WERI-Rb-1 (cell line): ENCODE measurements at places on chromosomes 2 and 18.
A peak's percentile ranks its signal among the peaks of the same experiment; 100 is the strongest.

DNA sequence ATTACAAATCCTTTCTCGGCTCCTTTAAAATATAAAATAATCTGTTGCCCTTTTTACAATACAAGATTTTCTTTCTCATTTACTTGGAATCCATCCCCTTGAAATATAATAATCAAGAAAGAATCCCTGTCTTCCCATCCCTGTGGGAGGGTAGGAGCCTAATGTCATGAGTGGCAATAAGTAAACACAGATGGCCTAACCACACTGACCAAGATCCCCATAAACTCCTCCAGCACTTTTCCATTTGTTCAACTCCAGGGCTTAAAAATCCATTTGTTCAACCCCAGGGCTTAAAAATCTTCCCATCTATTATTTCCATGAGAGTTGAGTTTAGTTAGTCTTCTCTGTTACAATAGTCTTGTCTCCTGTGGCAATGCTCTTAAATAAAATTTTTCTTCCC is 297.6 kb downstream of the CDH7 start:
- no peak for DNase-seq

DNA sequence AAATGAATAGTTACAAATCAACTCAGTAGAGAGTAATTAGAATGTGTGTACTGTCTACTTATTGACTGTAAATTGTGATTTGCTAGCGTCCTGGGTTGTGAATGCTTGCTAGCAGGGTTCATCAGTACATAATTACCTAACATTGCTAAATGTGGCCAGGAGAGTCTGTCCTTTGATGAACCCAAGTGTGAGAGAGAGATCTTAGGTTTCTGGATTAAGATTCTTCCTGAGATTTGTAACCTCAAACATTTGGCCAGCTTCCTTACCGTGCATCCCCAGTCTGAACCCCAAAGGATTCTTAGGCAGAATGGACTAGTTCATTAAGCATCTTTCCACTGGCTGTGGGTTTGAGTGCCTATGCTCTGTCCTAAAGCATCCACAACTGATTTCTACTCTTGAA is 84.0 kb upstream of the ITPRID2 start:
- DNase-seq: peak; percentile 9

DNA sequence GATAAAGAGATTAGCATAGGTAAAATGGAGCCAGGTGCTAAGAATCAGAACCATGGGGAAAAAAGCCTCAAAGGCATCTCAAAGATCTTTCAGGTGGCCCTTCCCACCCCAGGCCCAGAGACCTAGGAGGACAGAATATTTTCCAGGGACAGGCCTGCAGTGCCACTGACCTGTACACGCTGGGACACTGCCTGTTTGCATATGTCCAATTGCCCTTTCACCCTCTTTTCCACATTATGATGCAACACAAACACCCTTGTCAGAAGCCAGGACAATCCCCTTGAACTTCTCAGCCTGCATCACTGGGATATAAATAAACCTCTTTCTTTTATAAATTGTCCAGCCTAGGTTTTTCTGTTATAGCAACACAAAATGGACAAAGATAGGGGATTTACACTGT is 419.1 kb downstream of the TRIB2 start:
- no peak for DNase-seq

DNA sequence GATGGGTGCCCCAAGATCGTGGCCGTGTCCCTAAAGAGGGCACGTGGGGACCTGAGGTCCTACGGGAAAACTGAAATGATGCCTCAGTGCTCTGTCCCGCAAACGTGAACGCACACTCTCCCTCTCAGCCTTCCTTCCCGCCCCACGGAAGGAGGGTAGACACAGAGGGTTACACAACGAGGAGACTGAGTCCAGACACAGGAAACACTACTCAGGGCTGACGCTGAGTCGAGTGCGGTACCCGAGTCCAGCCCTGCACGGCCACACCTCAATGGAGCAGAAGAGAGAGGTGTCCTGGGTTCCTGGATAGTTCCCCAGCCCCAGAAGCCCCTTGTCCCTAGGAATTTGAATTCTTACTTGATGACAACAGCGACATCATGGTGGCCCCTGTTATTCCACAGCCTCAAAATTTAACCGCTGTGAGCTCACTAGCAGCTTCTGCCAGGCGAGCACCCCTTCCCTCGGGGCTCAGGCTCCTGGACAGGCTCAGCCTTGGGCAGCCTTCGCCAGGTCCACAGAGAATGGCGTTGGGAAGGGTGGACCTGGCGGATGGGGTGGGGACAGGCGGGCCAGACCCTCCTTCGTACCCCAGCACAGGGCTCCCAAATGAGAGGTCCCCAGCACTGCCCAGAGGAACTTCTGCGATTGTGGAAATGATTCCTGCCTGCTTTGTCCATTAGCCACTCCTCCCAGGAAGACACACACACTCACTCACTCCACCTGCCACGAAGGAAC is 980 bp upstream of the RNPEPL1 start:
- peak; percentile 8 for DNase-seq

- DNase-seq: no peak
Measured at GRCh38 chr18:74682141-74682990, 84.7 kb downstream of the ZNF407 start.

- peak; percentile 30 for DNase-seq
Measured at GRCh38 chr18:70419526-70419925, 130.7 kb downstream of the SOCS6 start.

GRCh38 chr2:29580223-29580622 is 341.2 kb downstream of the ALK start:
- DNase-seq: no peak

DNA sequence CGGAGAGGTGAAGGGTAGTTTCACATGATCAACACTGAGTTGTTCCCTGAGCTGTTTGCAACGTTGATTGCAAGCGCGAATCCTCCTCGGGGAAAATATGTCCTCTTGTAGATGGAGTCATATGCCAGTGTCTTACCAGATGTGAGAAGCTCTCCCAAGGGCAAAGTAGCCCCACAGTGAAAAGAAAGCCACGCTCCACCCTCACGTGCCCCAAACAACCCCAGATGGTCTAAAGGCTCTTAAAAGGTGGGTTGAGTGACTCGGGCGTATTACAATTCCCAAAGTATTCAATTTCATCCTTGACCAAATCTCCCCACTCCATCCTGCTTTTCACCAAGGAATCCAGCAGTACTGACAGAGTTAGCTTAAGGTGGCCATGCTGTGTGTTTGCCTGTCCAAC is 332.1 kb upstream of the SOX11 start:
- DNase-seq: no peak

- no peak for DNase-seq
Measured at GRCh38 chr2:142989273-142990204, 112.1 kb downstream of the KYNU start.

DNA sequence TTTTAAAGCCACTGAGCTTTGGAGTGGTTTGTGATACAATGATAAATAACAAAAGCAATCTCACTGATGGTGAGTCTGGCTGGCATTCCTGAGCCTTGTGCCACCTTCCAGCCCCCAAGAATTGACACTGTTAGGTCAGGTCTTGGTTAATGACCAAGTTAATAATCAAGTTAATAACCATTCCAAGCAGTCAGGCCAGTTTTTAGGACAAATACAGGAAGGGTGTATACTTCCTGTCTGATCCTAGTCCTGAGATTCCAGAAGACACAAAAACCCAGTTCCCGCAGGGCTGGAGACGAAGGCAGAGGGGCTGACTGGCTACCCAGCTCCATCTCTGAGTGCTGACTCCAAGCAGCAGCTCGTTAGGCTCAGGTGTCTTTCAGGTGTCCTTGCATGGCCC is 74.6 kb upstream of the LAPTM4A start:
- no peak for DNase-seq

- DNase-seq: no peak
Measured at GRCh38 chr2:28681606-28682005, 70.0 kb upstream of the PPP1CB start.

DNA sequence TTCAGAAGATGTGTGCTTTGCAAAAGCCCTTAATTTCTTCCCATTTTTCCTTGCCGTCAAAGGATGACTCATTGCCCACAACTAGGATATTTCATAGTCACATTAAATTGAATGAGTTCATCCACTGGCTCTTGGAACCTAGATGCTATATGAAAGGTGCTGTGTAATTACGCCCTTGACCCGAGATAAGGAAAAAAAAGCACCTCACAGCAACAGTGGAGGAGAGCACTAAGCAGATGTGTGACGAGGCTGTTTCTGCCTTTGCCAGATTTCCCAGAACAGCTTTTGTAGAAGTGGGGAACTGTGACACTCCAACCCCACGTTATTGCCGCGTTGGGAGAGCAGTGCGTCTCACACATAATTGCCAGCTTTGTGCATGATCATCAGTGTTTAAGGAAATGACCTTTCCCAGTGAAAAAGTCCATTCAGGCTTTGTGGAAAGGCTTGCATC is 33.3 kb upstream of the TMEM87B start:
- no peak for DNase-seq

- DNase-seq: no peak
Measured at GRCh38 chr2:119914266-119914665, 98.6 kb upstream of the EPB41L5 start.

DNA sequence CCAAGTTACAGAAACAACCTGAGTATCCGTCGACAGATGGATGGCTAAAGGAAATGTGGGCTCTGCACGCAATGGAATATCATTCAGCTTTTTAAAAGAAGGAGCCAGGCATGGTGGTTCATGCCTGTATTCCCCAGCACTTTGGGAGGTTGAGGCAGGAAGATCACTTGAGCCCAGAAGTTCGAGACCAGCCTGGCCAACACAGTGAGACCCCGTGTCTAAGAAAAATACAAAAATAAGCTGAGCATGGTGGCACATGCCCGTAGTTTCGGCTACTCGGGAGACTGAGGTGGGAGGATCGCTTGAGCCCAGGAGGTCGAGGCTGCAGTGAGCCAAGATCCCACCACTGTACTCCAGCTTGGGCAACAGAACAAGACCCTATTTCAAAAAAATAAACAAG is 34.3 kb downstream of the TCF7L1 start:
- no peak for DNase-seq

DNA sequence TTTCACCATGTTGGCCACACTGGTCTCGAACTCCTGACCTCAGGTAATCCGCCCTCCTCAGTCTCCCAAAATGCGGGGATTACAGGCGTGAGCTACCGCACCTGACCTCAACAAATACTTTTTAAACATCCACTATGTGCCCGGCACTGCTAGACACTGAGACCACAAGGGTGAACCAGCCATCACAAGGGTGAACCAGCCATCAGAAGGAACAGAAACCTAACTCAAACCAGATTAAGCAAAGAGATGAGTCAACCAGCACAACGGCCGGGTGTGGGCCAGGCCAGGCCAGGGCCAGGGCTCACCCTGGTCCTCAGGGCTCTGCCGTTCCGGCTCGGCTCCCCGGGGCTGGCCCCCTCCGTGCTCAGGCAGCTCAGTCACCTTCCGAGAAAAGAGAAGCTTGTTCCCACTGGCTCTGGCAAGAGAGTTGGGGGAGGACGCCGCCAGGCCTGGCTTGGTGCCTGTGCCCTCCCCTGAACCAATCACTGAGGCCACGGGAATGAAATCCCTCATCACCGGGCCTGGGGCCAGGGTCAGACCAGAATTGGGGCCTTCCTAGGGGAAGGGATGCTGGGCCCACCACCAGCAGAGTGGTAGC is 4.4 kb downstream of the TEX44 start:
- DNase-seq: no peak

DNA sequence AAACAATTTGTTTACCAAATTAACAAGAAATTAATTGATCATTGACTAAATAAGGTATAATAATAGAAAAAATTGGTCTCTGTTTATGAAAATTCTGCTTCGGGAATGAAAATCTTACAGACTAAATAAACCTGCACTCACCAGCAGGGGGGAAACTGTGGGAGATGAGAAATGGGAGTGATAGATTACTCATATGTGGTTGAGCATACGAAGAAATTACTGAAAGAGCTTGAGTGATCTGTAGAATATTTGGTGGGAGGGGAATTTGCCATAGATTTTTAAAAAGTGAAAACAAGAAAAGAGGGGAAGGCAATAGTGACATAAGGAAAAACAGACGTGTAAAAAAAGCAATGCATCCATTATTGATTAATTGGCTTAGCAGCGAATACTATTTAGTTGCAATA is 2.2 kb downstream of the HMSD start:
- DNase-seq: no peak

- no peak for DNase-seq
Measured at GRCh38 chr2:29314816-29315571, 199.8 kb downstream of the CLIP4 start.

- no peak for DNase-seq
Measured at GRCh38 chr2:79638954-79639353, 126.1 kb downstream of the CTNNA2 start.

- DNase-seq: no peak
Measured at GRCh38 chr2:11866358-11867335, 120.2 kb downstream of the LPIN1 start.

DNA sequence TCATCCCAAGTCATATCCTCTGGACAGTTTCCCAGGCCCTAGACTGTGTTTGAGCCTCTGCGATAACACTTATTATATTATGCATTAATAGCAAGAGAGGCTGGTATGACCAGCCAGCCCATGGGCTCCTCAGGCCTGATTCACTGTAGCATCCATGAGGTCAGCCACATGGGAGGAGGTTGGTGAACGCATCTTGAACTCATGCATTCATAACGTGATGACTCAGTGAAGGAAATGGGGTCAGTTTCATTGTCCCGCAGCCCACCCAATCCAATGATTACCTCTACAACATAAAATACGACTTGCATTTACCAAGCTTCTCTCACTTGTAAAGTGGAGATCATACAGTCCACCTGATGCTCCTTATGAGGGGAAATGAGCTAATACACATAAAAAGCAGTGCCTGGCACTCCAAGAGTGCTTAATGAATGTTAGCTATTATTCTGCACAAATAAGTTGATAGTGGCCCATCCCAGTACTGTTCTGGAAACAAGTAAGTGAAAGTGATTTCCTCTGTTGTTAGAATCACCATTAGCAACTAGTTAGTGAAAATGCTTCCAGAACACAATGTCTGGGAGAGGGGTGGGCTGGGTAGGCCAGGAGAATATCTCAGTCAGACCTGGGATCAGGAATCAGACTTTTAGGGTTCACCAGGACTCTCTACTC is 46.1 kb upstream of the CELF4 start:
- DNase-seq: no peak

DNA sequence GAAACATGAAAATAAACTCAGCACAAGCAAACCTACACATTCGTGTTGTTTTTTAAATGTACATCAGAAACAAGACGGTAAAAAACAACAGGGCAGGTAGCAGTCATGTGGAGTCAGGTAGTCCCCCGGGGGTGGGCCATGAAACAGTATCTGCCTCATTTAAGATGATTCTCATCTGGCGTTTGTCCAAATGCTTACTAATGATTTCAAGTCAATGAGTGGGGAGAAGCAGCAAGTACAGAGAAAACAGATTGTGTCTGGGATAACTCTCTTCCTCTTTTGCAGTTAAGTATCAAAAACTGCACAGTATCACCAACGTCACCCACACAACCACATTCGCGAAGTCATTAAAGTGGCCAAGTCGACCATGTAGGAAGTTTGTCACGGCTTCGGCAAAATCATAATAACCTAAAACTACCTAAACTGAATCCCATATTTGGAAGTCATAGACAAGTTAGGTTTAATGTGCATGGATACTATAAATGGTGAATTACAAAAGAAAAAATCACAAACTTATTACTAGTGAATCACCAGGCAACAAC is 1.3 kb downstream of the LAPTM4A start:
- peak; percentile 30 for DNase-seq

GRCh38 chr2:175097297-175097696 is 70.7 kb downstream of the ATF2 start:
- DNase-seq: no peak

GRCh38 chr2:65213035-65213434 is 14.6 kb upstream of the ACTR2 start:
- DNase-seq: no peak
